ENCODE measurements at places on chromosomes 4 and X.

GRCh38 chr4:10733481-10734062, 49.0 kb upstream of the CLNK start:
- no peak for DNase-seq

DNA sequence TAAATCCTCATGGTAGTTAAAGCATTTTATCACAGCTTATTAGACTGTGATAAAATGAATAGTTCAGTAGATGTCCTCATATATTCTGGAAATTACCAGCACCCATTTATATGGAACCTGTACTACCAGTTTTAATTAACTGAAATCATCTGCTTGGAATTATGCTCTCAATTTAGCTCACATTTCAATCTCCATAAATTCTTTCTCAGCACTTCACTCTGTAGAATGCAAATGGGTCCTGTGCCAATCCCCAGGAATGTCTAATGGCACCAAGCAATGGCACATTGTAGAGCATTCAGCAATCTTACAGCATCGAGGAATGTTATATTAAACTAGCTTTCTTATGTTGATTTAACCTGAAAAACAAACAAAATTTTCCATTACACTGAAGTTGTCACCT, 355.1 kb downstream of the PDHA2 start:
- no peak for DNase-seq

- no peak for DNase-seq
These were observed 66.7 kb downstream of the DHX15 start for GRCh38 chr4:24517676-24518075.

GRCh38 chr4:97197106-97197505, 946.2 kb downstream of the STPG2 start:
- no peak for DNase-seq

GRCh38 chr4:16573206-16573605, 325.2 kb downstream of the LDB2 start:
- DNase-seq = peak; percentile 38

DNA sequence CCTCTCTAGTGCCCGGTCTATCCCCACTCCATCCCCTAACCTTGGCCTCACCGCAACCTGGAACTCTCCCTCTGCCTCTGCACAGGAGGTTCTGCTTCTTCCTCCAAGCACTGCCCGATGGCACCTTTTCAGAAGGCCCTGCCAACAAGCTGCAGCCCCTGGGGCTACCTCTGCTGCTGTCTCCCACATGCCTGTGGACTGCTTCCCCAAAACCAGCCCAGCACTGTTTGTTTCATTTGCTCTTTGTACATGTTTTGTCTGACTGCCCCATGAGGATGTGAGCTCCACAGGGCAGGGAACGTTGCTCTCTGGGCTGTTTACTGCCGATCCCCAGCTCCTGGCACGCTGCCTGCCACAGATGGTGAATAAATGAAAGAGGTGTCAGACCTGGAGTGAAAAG, 85.4 kb downstream of the INTS6L start:
- DNase-seq = no peak

GRCh38 chrX:148229801-148230303, 248.7 kb downstream of the FMR1NB start:
- DNase-seq = no peak

- DNase-seq = no peak
These were observed 52.2 kb downstream of the STIM2 start for GRCh38 chr4:26912810-26913209.

GRCh38 chr4:120481756-120482155, 415.1 kb upstream of the MAD2L1 start:
- no peak for DNase-seq

DNA sequence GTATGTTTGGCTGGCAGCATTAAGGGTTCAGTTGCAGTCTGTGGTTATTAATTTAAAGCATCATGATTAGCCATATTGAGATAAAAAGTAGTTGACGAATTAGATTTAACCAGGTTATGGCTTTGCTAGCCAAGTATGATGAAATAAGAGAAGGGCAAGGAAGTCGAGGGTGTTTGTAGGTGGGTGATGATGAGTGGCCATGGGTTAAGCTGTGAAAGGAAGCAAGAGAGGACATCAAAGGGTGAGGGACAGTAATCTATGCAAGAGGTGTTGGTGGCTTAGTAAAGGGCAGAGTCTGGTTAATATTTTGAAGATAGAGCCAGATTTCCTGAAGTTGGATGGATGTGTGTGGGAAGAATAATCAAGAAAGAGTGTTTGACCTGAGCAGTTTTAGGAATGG, 44.5 kb downstream of the STIM2 start:
- DNase-seq = no peak

GRCh38 chr4:107548211-107548905, 171.7 kb downstream of the PAPSS1 start:
- DNase-seq = no peak

DNA sequence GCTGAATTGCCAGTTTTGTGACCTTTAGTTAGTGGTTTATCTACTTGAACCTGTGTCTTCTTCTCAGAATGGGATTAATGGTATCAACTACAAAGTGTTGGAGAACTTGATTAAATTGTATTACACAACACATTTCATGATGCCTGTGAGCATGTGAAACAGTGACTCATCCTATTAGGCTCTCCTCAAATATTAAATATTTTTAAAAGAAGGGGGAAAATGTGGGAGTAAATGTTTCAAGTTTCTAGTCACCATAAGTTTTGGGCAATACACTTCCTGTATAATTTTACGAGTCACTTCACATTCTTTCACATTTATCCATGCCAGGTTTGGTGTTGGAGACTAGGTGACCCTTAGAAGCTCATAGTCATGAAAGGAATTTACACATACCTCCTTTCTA, 147.0 kb downstream of the HS3ST1 start:
- no peak for DNase-seq
